ENCODE measurements at places on chromosomes 16 and 17.

- DNase-seq = no peak
Observed at GRCh38 chr16:75584108-75584507, 17.9 kb downstream of the GABARAPL2 start.

DNA sequence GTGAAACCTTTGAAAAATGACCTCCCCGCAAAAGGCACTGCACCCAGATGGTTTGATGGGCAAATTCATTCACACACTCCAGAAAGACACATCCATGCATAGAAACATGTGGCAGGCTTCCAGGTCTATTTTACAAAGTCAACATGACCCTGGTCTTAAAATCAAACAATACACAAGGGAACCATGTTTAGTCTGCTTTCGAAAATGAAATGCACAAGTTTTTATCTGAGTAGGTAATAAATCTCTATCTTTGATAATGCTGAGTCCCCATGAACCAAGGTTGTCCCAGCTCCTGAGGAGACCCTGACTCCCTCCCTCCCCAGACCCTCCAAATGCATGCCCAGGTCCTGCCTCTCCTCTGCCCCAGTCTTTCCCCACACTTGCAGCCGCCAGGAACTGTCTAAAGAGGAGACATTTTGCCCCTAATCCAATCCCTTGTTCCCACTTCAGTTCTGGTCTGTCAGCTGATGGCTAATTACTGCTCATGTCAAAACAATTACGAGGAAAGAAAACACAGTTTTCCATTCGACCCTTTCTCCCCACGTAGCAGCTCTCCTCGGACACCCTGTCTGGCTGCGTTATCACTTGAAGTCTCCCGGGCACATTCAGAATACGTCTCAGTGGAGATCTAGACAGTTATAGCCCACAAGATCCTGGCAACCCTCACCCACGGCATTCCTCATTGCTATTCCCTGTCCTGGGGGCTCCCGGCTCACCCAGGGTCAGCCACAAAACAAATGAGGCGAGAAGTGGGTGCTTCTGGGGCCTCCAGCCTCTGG is 68.8 kb upstream of the RCVRN start:
- no peak for DNase-seq

DNA sequence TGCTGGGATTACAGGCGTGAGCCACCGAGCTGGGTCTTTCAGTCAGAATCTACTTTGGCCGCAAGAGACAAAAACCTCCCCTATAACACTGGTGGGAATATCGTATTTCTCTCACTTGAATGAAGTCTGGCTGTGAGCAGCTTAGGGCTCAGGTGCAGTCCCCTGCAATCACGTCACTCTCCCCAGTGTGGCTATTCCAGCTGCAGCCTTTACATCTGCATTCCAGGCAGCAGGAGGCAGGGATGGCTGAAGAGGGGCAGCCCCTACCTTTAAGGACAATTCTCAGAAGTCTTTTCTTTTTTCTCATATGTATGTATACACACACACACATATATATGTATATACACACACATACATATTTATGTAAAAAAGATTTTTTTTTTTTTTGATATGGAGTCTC is 3.0 kb downstream of the DEF8 start:
- DNase-seq = no peak

- no peak for DNase-seq
Observed at GRCh38 chr16:89040861-89041570, 52.6 kb upstream of the ACSF3 start.

DNA sequence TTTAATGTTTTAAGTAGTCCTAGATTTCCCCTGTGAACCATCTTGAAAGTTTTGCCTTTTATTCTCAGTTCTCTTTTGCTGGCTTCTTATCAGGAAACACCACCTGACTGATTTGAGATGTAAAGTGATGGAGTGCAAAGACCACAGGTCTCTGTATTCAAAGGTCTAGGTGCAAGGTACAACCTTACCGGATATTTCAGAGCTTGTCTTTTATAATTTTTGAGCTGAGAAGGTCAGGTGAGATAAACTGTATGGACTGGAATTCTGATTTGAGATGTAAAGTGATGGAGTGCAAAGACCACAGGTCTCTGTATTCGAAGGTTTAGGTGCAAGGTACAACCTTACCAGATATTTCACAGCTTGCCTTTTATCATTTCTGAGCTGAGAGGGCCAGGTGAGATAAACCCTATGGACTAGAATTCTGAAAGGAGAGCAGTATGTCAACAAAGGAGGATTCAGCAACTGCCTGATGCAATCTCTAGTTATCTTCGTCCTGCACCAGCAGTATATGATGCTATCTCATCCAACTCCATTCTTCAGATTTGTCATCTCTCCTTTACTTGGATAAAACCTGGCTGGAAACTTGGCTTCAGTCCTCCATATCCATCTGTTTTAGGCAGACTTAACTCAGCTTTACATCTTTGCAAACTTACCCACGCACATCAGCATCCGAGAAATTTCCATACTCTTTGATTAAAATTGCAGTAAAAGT is 64.3 kb downstream of the CENPV start:
- no peak for DNase-seq

DNA sequence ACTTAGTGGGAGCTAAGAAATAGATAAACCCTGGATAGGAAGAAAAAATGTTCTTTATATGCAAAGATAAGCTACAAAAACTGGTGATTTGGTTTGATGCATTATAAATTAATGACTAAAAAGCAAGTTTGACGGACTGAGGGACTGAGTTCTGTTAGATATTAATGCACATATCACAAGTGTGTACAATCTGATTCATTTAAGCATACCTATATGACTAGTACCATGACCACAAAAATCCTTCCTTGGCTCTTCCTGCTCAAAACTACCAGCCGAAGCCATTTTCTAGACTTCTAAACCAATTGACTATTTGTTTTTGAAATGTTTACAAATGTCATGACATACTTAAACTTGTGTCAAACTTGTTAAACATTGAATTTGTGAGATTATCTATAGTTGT is 374.5 kb upstream of the MON1B start:
- no peak for DNase-seq

DNA sequence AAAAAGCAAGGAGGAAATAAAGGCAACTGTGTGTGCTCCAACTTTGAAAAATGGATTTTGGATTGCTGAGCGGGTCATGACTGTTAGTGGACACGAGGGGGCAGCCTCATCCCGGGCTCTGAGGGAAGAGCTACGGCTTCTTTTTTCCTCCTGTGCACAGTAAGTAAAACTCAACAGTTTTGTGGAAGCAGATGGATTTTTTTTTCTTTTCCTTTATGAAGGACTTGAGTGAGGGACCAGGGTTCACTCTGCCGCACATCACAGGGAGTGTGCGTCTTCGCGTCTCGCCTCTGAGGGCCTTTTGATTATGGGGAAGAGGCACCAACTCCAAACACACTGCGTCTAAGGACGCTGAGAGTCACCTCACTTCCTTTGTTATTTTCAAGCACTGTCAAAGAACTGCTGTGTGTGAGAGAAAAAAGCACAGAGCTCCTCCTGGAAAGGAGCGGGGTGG is 80.3 kb upstream of the GOT2 start:
- DNase-seq = peak; percentile 64
